DMS79 (cell line): ENCODE measurements at places on chromosomes 6 and 20.

GRCh38 chr6:142112451-142113061 is 20.2 kb upstream of the GJE1 start:
- no peak for DNase-seq

DNA sequence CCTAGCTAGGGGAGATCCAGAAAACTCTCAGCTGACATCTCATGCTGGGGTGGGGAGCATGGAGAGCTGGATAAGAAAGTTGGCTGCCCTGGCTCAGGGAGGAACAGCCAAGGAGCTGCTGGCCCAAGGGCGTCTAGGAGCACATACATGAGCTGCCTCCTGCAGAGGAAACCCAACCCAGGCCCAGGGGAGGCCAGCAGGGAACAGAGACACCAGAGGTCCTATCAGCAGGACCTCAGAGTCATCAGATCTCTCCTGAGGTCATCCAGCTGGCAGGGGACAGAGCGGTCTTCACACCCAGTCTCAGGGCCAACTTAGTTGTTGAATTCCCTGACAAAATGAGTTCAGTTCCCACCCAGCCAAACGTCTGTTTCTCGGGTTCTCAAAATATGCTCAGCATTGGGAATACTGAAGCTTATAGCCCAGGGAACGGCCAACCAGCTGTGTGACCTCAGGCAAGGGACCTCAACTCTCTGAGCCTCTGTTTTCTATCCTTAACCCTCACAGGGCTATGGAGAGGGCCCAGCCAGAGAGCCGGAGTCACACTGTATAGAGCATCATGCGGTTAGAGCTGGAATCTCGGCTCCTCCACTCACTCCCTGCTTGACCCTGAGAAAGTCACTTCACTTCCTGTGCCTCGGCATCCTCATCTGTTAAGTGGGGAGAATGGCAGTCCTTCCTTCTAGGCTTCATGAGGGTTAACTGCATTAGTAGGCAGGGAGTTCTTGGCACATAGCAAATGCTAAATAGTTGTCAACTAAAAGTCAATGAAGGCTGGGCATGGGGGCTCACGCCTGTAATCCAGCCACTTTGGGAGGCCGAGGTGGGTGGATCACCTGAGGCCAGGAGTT is 13.8 kb downstream of the ADA start:
- DNase-seq = no peak

DNA sequence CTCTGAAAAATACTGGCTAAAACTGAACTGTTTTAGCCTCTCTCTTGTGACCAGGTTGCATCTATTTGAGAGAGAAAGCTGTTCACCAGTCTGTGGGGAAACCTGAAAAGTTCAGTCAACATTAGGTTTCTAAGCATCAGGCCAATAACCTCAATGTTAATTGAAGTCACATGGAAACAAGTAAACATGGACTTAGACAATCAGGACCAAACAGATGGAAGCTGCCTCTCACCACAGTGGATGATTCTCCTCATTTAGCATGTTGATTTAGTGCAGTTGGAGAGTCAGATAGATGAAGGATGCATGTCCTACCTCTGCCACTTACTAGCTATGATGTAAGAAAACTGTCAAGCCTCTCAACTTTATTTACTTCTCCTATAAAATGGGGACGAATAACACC is 18.2 kb downstream of the SCGN start:
- DNase-seq = no peak

GRCh38 chr6:13288969-13289391 is 39.4 kb downstream of the TBC1D7 start:
- no peak for DNase-seq

DNA sequence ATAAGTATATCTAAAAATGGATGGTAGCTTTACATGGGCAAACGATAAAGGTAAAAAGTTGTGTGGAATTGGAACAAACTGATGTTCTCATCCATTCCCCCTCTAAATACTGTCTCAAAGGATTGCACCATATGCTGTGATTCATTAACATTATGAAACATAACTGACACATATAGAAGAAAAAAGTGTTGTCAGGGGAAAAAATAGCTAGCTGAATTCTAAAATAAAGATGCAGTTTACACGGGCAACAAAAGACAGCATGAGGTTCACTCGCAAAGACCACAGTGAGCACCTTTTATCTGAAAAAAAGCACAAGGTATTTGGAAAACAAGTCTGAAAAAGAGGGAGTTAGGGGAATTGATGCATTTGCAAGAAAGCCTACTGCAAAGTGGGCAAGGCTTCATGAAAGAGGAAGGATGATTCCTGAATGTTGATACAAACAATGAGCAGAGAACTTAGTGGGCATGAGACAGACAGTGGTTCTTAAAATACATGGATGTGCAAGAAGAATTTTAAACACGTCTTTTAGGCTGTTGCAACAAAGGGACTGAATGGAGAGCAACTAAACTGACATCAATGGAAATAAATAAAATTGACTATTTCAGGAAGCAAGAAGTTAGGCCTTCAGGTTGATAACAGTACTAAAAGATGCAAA is 280.9 kb downstream of the KIF16B start:
- DNase-seq = no peak

GRCh38 chr6:160224639-160225237 is 33.9 kb downstream of the SLC22A2 start:
- DNase-seq = no peak

- no peak for DNase-seq
Measured at GRCh38 chr6:22113026-22113766, 183.6 kb downstream of the PRL start.

- DNase-seq = peak; percentile 89
Measured at GRCh38 chr6:26204332-26205160, 117.3 kb downstream of the HFE start.
